Activated CD4-positive, alpha-beta memory T cell treated with anti-CD3 and anti-CD28 coated beads, Interleukin-2, amount 10 ng/mL, durations not matched to agents 7 days and 5 days (primary cell): ENCODE measurements at places on chromosomes 5 and 9. TPM values are rescaled to one million over a fixed set of nuclear protein-coding genes. Genes with fewer than 3 reads are reported as not detected.

Gene PDLIM4
- total RNA-seq: not detected

GRCh38 chr5:138840103-138840502 lies 35.0 kb downstream of the LRRTM2 start:
- no peaks in the 10 kb centered on the region for H3K27me3 ChIP-seq
- no peak overlapping the region for H3K4me3 ChIP-seq
- no peaks in the 10 kb centered on the region for H3K36me3 ChIP-seq
- DNase-seq: no peak
- H3K27ac ChIP-seq: no peak overlapping the region
- H3K4me1 ChIP-seq: peaks cover 2% of the 10 kb centered on the region

DNA sequence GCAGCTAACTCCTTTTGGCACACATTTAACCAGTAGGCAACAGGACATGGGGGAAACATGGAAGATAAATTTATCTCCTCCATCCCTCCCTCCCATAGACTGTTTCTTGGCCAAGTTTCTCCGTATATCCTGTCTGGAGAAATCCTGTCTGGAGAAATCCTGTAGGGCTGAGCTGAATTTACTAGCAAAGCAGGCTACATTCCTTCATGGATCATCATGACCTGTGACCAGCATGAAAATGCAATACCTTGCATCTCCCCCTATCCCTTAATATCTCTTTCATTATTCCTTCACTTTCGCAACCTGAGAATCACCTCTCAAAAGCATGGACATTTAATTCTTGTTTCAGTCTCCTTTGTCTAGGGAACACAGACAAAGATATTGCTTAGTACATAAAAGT lies 379.1 kb downstream of the PSAT1 start:
- H3K4me3 ChIP-seq: no peak overlapping the region
- no peak overlapping the region for H3K27ac ChIP-seq
- H3K27me3 ChIP-seq: no peaks in the 10 kb centered on the region
- no peaks in the 10 kb centered on the region for H3K4me1 ChIP-seq
- no peaks in the 10 kb centered on the region for H3K36me3 ChIP-seq
- no peak for DNase-seq

DNA sequence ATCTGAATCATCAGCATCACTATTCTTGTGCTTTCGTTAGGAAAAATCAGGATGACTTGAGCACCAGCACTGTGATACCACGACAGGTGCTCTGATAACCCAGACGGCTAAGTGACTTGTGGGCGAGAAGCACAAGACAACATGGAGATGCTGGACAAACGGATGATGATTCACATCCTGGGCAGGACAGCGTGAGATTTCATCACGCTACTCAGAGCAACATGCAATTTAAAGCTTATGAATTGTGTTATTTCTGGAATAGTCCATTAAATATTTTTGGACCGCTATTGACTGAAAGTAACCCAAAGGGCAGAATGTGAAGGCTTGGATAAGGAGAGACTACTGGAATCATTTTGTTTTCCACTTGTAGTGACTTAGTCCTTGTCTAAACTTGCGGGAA lies 114.8 kb upstream of the DAPK1 start:
- DNase-seq: no peak
- no peak overlapping the region for H3K27ac ChIP-seq
- H3K4me1 ChIP-seq: no peaks in the 10 kb centered on the region
- H3K36me3 ChIP-seq: no peaks in the 10 kb centered on the region

DNA sequence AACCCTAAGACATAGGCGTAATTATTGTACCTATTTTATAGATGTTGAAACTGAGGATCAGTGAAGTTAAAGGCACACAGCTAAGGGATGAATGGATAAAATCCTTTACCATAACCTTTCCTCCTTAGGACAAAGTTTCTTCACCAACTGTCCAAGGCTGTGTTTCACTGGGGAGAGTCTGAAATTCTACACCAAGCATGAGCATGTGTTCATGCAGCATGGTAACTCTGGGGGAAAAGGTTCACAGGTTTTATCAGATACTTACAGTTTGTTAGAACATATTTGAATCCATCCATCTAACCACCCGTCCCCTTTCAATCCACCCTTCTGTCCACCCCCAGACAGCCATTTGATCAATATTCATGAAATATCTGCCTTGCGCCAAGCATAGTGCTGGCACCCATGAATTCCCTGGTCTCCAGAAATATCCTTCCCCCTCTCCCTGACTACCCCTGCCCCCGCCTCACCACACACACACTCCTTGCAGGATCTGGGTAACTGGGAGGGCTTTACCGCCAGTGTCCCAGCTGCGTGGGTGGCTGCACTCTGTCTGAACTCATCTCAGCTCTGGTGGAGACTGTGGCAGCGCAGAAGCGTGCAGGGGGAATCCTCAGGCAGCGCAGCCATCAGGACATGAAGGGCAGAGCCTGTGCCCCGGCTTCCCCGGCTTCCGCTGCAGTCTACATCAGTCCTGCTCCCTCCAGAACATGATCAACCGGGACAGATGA lies 6.3 kb upstream of the KCNIP1 start:
- no peak for DNase-seq
- no peaks in the 10 kb centered on the region for H3K4me1 ChIP-seq
- H3K27me3 ChIP-seq: peaks cover 71% of the 10 kb centered on the region
- H3K36me3 ChIP-seq: no peaks in the 10 kb centered on the region
- no peak overlapping the region for H3K27ac ChIP-seq

GRCh38 chr9:38079461-38080031 lies 10.5 kb upstream of the SHB start:
- DNase-seq: no peak
- no peaks in the 10 kb centered on the region for H3K36me3 ChIP-seq
- H3K27ac ChIP-seq: no peak overlapping the region
- peaks cover 12% of the 10 kb centered on the region for H3K27me3 ChIP-seq
- no peak overlapping the region for H3K4me3 ChIP-seq
- H3K4me1 ChIP-seq: no peaks in the 10 kb centered on the region
